ENCODE measurements at places on chromosomes 6 and 20.

DNA sequence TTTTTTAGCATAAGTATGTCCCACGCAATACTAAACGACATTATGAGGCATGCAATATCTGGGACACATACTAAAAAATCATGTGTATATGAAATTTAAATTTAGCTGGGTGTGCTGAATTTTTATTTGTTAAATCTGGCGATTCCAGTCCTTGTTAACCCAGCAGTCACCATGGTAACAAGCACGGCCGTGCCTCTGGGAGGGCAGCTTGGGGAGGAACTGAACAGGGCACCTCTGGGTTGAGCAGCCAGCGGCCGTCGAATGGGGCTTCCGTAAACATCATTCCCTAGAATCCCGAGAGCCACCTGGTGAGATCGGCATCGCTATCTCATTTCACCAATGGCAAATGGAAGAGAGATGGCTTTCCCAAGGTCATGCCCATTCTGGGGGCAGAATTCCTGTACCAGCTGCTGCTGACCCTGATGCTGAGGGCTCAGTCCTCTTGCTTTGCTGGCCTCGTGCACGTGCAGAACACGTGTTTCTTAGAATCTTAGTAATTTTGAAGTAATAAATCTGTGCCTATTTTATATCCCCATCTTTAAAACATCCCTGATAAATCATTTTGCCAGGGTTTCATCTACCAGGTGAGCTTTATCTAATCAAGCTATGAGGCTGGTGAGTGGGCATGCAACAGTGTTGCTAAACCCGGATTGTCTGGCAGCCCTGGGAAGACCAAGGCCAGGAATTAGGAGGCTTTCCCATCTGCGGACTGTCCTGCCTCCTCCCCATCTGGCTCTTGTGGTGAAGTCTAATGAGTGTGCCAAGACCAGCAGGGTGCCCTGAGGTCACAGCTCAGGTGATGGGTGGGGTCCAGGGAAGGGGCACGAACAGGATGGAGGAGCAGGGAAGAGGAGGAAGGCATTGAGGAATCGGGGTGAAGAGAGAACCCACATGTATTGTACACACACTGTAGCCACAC lies 85.1 kb downstream of the AGPAT4 start:
- DNase-seq = no peak

DNA sequence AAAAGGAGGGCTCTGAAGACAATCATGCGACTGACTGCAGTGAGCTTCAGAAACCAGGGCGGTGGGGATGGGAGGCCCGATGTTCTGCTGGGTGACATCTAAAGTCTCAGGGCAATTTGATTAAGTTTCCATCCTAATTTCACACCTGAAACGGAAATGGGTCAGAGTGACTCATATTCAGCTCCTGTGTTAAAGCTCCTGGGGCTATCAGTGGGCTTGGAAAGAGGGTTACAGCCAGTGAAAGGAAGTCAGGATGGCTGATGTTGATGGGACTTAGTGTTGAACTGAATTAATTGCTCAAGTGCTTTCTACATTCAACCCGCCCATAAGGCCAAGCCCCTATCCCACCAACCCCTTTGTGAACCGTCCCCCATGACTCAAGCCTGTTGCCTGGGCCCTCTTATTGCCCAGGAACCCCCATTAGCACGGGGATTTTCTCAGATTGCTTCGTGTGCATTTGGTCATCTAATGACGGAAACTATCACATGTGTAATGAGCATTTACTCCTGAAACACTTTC lies 47.1 kb upstream of the TBC1D7 start:
- DNase-seq = no peak

- DNase-seq = no peak
These were observed 26.4 kb upstream of the ADRM1 start for GRCh38 chr20:62276439-62276838.

DNA sequence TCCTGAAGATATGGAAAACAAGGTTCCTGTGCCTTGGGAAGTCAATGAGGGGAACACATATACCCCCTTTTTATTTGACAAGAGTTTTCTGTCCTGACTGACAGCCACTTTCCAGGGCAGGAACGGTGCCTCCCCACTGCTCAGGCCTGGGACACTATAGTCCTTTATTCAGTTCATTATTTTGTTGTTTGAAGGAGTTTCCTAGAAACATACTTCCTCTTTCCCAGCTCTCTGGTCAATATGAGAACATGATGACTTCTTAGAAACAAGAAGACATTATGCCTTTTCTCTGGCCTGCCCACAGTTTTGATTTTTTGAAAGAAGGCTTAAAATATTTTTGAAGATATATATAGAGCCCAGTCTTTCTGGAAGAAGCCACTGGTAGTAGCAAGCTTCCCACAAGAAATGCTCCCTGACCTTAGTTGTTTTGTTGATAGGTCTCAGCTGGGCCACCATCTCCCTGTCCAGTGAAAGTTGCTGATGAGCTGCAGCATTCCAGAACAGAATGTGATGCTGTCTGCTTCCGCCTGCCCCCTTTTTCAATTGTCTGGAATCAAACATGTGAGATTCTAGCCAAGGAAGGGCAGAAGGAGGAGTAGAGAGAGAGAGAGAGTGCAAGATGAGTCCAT lies 350.0 kb upstream of the PRND start:
- no peak for DNase-seq

DNA sequence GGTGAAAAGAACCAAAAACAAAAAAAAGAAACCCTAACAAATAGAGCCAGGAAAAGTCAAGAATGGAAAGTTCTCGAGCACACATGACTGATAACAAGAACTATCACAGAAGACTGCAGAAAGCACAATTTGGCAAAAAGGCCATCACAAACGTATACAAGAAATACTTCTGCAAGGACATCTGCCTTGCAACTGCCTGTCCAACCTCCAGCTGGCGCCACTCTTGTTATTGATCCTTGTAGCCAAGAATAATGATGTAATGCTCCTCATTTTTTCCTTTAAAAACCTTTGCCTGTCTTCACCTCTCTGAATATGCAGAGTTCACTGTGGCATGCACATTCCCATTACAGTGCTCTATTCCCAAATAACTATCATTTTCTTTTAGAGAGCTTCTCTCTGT lies 87.9 kb upstream of the BMP5 start:
- no peak for DNase-seq

DNA sequence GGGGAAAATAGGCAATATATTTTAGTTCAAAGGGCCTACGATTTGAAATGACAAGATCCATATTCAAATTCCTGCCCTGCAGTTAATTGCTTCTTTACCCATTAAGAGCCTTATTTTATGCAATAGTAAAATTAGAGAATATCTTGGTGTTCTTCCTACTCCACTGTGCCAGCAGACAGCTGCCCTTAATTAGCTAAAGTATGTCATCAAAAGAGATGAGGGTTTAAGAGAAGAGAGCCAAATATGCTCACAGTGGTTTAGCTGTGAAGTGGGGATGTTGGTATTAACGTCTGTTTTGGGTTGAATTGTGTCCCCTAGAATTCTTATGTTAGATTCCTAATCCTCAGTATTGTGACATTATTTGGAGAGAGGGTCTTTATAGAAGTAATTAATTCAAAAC lies 148.1 kb downstream of the MOXD1 start:
- no peak for DNase-seq

GRCh38 chr6:103723438-103724322 lies 1136.0 kb downstream of the HACE1 start:
- no peak for DNase-seq

GRCh38 chr6:127902933-127903332 lies 2.1 kb upstream of the THEMIS start:
- no peak for DNase-seq

GRCh38 chr6:86535100-86535499 lies 402.2 kb upstream of the HTR1E start:
- DNase-seq = no peak

DNA sequence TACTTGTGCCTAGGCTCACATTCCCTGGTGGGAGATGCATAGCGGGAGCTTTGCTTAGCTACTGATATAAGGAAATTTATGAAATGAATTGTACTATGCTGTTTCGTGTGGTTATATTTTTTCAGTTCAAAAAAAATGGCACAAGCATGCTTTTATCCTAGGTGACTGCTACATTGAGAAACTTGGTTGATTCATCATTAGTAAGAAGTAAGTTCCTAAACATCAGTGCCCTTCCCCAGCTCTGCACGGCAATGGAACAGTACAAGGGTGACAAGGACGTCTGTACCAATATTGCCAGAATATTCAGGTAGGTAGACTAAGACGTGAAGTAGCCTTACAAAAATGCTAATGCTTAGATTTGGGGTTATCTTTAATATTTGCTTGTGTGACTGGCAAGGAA lies 79.7 kb downstream of the ARMC2 start:
- no peak for DNase-seq

- DNase-seq = no peak
These were observed 10.8 kb downstream of the GSTA4 start for GRCh38 chr6:52984247-52984646.

- no peak for DNase-seq
These were observed 311.9 kb upstream of the CITED2 start for GRCh38 chr6:139686308-139686707.
